ENCODE measurements at places on chromosomes 3 and 15. TPM values are rescaled to one million over a fixed set of nuclear protein-coding genes. Genes with fewer than 3 reads are reported as not detected.

The C3orf20 gene
- total RNA-seq = 0.09 TPM

The GOLGA8T gene
- total RNA-seq = not detected

The GPR176 gene
- total RNA-seq = 0.97 TPM

The MME gene
- total RNA-seq = 9.9 TPM

The IQCF5 gene
- not detected for total RNA-seq

The HIGD1A gene
- 145 TPM for total RNA-seq

The SLC12A1 gene
- total RNA-seq = not detected

The ARGFX gene
- not detected for total RNA-seq

The SEMA3B gene
- 2.6 TPM for total RNA-seq

The OIP5 gene
- 0.39 TPM for total RNA-seq

The PLA1A gene
- total RNA-seq = 24.7 TPM

The ISL2 gene
- total RNA-seq = not detected

The IL5RA gene
- not detected for total RNA-seq

The EPHB3 gene
- 0.71 TPM for total RNA-seq

The FHIT gene
- 11.2 TPM for total RNA-seq

The DUT gene
- total RNA-seq = 36.6 TPM

The ST3GAL6 gene
- 24.5 TPM for total RNA-seq

The EBLN2 gene
- 3.8 TPM for total RNA-seq

The CCDC12 gene
- total RNA-seq = 15.8 TPM

The FBXW12 gene
- not detected for total RNA-seq

The MAP4 gene
- 74.3 TPM for total RNA-seq

The CCRL2 gene
- 2.3 TPM for total RNA-seq

The DPPA2 gene
- total RNA-seq = not detected

The SLC6A20 gene
- not detected for total RNA-seq

The IVD gene
- 89.7 TPM for total RNA-seq

The UBR1 gene
- 15.6 TPM for total RNA-seq

The COL7A1 gene
- total RNA-seq = 0.68 TPM

The ADGRG7 gene
- 1.9 TPM for total RNA-seq

The SLC9C1 gene
- total RNA-seq = not detected

The AADACL2 gene
- total RNA-seq = not detected

The MOBP gene
- total RNA-seq = not detected

The RAP2B gene
- 3.4 TPM for total RNA-seq

The GOLGA8R gene
- 1.2 TPM for total RNA-seq

The ATG7 gene
- 13.6 TPM for total RNA-seq

The ZDHHC23 gene
- total RNA-seq = 7.3 TPM

The FBN1 gene
- total RNA-seq = 5.2 TPM

The ANKUB1 gene
- not detected for total RNA-seq

The SI gene
- total RNA-seq = not detected

The ZNF710 gene
- total RNA-seq = 7.8 TPM

The TRIM42 gene
- not detected for total RNA-seq

All from right lobe of liver (tissue), 6 donors.